ENCODE measurements at places on chromosomes 12 and 14.

- no peak for DNase-seq
Observed at GRCh38 chr14:96888158-96888557, 91.0 kb downstream of the VRK1 start.

- no peak for DNase-seq
Observed at GRCh38 chr12:43988838-43989560, 153.1 kb downstream of the TMEM117 start.

- no peak for DNase-seq
Observed at GRCh38 chr12:74349925-74350324, 187.7 kb upstream of the ATXN7L3B start.

DNA sequence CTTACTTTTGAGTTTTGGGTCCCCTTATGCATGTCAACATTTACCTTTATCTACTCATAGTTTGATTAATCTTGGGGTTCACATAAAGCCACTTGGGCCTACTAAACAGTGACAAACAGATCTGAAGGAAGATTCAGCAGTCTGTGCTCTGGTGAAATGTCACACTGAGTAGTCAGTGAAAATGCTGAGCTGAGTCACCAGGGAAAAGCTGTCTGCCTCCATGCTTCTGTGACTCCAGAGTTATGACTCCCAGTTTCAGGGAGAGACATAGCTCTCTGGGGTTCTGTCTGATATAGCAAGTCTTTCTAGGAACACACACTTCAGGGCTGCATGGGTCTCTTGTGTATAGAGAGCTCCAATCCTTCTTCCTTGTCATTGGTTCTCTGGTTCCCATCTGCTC is 406.3 kb upstream of the FAR2 start:
- DNase-seq = no peak

GRCh38 chr12:15602051-15602672 is 187.0 kb downstream of the EPS8 start:
- no peak for DNase-seq

- DNase-seq = no peak
Observed at GRCh38 chr14:36067428-36068187, 108.9 kb downstream of the PTCSC3 start.

DNA sequence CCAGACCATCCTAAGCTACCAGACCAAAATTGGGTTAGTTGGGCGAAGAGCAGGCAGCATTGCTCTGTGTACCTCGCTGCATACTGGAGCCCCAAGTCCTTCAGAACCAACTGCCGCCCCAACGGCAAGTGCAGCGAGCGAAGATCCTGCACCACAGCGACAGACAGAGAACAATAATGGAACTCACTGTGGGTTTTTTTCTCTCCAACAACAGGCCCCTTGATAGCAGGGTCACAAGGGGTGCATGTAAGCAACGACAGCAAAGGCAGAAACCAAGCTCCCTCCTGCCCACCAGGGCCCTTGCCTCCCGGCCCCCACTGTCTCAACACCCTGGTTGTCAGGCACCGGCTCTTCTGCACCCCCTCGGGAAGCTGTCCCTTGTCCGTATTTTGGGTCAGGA is 39.0 kb downstream of the RNF34 start:
- DNase-seq = no peak

- no peak for DNase-seq
Observed at GRCh38 chr12:105906561-105906960, 232.2 kb downstream of the NUAK1 start.

- DNase-seq = no peak
Observed at GRCh38 chr12:131893605-131894312, 663 bp upstream of the ULK1 start.

GRCh38 chr14:74414403-74415114 is 11.5 kb downstream of the SYNDIG1L start:
- no peak for DNase-seq

- DNase-seq = no peak
Observed at GRCh38 chr12:123655420-123655819, 15.5 kb upstream of the TCTN2 start.

GRCh38 chr12:57783861-57784260 is 1.3 kb downstream of the TSFM start:
- DNase-seq = no peak

DNA sequence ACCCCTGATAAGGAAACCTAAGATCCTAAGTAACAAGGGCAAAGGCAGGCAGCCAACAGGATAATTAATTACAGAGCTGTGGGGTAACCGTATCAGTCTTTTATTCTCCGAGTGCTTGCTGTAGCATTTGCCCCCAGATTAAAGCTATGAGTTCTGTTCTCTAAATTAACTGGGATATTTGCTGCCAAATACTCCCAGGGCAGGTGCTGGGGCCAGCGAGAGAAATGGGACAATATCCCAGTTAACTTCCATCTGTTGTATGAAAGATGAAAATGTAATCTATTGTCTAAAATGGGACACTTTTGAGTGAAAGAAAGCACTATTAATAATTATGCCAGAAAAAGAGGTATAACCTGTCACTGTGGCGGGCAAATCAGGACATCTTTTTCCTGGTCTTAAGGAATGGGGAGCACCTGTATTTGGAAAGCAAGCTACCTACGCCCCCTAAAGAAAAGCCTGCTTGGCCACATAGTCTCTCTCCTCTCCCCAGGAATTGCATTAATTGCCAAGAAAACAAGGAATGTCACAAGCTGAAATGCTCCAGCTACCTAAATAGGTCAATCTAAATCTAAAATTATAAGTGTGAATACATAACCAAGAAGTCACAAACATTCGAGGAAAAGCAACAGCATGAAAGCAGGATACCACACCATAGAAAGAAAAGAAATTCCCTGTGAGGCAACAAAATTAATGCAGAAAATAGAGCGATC is 26.7 kb upstream of the CFAP54 start:
- no peak for DNase-seq

DNA sequence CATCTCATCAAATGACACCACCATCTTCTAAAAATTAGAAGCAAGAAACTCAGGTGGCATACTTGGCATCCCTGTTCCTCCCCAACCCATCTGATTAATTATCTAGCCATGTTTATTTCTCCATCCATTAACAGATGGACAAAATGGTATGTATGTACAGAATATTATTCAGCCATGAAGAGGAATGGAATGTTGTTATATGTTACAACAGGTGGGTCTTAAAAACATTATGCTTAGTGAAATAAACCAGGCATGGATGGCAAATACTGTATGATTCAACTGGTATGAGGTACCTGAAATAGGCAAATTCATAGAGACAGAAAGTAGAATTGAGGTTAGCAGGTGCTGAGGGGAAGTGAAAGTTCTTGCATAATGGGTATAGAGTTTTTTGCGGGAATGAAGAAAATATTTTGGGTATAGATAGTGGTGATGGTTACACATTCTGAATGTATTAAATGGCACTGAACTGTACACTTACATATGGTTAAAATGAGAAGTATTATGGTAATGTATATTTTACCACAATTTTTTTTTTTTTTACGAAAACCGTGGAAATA is 17.5 kb downstream of the YY1 start:
- no peak for DNase-seq

GRCh38 chr12:12405882-12406281 is 49.0 kb downstream of the BORCS5 start:
- DNase-seq = no peak

GRCh38 chr12:9731797-9732196 is 1.1 kb downstream of the CLECL1 start:
- no peak for DNase-seq

DNA sequence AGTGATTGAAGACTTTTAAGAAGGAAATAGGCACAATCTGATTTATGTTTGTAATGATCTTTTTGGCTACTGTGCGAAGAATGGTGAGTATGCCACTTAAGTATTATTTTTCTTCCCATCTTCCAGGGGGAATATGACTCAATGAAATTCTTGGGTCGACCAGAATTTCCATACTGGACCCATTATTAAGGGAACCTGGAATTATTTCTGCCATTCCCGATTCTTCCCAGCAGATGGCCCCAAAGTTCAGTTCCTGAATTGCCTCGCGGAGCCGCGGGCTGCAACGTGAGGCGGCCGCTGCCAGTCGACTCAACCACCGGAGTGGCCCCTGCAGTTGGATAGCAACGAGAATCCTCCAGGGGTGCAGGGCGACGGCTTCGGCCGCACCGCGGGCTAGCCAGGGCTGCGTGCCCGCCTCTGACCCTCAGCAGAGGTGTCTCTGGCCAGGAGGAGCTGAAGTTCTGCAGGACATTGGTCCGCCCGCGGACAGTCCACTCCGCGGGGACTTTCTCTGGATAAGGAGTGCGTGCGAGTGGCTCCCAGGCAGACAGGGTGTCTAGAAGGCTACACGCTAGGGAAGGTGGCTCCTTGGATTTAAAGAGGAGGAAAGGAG is 628 bp upstream of the TSHR start:
- no peak for DNase-seq

DNA sequence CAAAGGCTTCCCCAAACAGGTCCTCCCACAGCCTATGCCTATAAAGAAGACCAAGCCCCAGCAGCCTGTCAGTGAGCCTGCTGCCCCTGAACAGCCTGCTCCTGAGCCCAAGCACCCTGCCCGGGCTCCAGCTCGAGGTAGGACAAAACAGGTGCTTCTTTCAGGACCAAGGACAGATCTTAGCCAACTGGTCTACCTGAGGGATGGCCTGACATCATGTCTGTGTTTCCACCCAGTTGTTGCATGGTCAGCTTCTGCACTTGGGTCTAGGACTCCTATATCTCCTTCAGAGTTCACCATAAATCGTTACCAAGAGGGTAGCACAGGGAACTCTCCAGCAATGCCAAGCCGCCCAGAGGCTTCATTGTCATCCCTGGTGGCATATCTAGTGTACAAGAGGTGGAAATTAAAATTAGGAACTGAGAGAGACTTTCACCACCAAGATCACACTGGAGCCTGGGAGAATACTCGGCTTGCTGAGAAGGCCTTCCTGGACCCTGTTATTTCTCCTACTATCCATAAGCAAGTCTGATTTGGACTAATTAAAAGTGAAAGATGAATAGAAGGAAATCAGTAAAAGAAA is 38.2 kb upstream of the OAS1 start:
- no peak for DNase-seq

DNA sequence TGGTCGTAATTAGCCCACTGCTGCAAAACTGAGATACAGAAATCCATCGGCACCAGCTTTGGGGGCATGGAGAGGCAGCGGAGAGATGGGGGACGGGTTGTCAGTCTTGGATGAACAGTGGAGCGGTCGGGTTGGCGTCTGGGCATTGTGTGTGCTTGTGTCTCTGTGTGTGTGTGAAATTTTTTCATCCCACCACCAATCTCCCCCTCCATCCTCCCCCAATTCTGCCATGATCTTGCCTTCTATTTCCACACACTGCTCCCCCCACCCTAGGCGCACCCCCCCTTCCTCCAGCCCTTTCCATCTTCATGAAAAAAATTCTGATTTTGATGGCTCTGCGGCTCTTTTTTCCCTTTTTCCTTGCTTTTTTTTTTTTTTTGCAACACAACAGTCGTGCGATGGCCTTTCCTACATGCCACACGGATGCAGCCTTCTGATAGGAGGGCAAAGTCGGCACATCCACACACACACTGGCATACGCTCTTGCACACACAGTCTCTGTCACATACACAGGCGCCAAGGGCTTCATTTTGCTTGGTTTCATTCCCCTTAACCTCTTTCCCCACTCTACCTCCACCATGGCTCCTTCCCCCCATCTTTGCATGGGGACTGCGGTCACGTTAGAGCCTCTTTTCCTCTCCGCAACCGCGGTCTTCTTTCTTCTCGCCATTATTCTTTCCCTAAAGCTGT is 3.3 kb downstream of the NRXN3 start:
- no peak for DNase-seq

DNA sequence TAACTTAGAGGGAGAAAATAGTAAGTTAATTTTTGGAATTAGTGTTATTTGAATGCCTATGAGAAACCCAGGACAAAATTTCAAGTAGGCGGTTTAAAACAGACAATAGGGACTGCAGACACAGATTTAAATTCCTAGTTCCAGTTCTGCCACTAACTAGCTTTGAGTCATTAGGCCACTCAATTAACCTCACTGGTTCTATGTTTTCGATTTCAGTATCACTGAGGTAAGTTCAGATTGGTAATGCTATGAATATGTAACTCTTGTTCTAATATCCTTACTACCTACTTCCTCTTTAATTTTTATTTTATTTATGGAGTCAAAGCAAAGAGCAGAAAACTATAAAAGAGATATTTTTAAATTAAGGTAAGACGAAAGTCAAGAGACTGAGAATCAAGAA is 52.6 kb downstream of the GALC start:
- no peak for DNase-seq

DNA sequence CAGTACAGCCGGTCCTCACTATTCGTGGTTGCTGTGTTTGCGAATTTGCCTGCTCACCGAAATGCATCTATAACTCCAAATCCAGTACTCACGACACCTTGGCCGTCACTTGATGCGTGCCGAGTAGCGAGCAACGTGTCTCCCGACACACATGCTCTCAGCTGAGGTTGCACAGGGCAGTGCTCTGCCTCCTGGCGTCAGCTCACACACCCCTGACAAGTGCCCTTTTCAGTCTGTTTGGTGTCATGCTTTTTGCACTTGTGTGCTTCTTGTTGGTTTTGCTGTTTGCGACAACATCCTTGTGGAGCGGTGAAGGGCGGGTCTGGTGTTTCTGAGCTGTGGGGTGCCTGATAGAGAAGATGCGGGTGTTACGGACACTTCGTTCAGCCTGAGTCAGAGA is 110.4 kb upstream of the RFLNA start:
- no peak for DNase-seq

GRCh38 chr12:84058136-84058535 is 854.5 kb downstream of the SLC6A15 start:
- DNase-seq = no peak

- no peak for DNase-seq
Observed at GRCh38 chr12:63129927-63130326, 21.1 kb downstream of the AVPR1A start.

GRCh38 chr12:48105321-48105866 is 485 bp downstream of the SENP1 start:
- no peak for DNase-seq

DNA sequence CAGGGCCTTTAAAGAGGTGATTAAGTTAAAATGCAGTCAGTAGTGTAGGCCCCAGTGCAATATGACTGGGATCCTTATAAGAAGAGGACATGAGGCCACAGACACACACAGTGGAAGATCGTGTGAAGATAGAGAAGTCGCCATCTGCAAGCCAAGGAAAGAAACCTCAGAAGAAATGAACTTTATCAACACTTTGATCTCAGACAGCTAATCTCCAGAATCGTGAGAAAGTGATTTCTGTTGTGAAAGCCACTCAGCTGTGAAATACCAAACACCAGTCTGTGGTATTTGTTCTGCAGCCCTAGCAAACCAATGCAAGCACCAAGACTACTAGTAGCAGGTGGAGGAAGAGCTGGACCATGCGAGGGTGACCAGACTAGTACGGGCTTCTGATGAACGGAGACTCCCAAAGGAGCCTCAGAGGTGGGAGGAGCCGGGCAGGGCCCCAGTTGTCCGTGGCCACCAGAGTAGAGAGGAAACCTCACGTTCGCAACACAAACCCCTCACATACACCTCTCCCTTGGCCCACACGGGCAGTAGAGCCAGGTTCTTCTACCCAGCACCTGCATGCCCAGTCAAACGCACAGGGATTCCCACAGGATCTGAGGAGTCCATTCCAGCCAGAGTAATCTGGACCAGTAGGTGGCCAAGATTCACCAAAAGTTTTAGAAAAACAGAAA is 243.0 kb downstream of the TTC8 start:
- DNase-seq = no peak

DNA sequence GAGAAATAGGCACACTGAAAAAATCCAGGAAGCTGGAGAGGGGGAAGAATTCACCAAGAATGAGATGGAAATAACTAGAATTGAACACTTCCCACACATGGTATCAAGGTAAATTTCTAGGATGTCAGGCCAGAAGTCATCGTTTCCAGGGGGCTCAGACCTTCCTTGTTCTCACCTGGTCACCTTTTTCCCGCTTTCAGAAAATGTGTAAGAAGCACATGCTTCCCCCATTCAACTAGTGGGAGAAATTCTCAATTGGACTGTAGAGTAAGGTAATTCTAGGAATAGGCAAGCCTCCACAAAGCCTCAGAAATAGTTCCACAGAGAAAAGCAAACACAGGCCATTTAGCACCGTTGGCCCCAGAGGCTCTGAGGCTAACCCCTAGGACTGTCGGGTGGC is 2.8 kb upstream of the PTMS start:
- DNase-seq = no peak

All from vagina (tissue), 2 donors.